ENCODE measurements at places on chromosomes 3 and 15.

DNA sequence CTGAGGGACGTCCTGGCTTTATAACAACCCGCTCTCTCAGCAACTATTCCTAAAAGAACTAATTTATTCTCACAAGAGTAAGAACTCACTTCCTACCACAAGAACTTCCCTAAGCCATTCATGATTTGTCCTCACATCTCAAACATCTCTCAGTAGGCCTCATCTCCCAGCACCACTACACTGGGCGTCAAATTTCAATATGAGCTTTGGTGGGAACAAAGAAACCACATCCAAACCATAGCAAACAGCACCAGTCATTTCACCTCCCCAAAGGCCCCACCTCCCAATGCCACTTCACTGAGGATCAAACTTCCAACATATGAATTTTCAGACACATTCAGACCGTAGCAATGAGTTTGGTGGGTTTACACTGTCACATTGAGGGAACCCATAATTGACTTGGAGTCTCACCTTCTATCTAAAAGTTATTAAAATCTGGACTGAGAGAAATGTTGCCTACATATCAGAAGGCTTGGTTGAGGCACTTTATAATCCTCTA is 116.4 kb upstream of the AGBL1 start:
- DNase-seq, result no peak

- no peak for DNase-seq
Measured at GRCh38 chr15:74304431-74304830, 63.0 kb downstream of the CYP11A1 start.

- no peak for DNase-seq
Measured at GRCh38 chr3:78148986-78149717, 1109.3 kb downstream of the ROBO2 start.

GRCh38 chr15:28890711-28891495 is 5.1 kb downstream of the APBA2 start:
- no peak for DNase-seq

GRCh38 chr3:170352936-170353335 is 4.6 kb upstream of the SKIL start:
- no peak for DNase-seq

GRCh38 chr15:63109920-63110319 is 11.7 kb upstream of the LACTB start:
- DNase-seq, result no peak

- DNase-seq, result no peak
Measured at GRCh38 chr15:35736150-35736549, 190.2 kb upstream of the DPH6 start.

DNA sequence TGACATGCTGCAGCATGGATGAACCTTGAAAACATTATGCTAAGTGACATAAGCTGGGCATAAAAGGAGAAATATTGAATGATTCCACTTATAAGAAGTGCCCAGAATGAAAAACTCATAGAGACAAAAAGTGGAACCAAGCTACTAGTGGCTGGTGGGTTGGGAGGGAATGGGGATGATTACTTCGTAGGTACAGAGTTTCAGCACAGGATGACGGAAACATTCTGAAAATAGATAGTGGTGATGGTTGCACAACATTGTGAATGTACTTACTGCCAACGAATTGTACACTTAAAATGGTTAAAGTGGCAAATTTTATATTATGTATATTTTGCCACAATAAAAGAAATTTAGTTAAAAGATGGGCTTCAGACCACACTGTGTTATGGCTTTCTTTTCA is 93.6 kb downstream of the RPLP1 start:
- no peak for DNase-seq
